ENCODE measurements at places on chromosomes 5 and 9.

DNA sequence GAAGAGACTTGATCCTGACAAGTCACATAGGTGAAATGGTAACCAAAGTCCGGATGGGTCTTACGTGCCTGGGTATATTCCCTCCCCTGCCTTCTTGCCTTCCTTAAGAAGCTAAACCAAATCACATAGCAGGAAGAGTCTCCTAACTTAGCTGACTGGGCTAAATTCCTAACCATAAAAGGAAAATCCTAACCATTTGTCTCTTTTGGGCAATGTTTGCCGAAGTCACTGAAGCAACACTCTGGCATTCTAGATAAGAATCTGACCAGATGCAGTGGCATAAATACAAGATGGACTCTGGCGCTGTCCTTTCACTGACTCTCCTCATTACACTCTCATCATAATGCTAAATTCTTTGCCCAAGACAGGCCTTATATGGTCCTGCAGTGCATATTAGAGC is 625.5 kb upstream of the RORB start:
- no peak for DNase-seq

GRCh38 chr5:43304525-43304924 is 8.7 kb downstream of the HMGCS1 start:
- no peak for DNase-seq

DNA sequence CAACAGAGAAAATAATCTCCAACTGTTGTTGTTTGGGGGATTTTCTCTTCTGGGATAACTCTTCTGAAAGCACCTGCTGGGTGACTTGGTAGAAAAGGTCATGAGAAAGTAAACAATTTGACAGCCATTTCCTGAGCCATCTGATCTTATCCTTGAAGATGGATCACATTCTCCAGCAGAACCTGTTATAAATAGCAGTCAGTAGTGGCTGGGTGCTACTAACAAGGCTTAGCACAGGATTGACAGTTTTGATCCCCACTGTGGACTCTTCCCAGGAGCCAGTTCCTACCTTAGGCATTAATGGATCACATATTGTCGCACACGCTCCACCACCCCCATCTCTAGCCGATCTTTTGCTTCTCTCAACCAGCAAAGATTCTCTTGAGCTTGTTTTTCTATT is 220.2 kb downstream of the PLK2 start:
- DNase-seq, result no peak

DNA sequence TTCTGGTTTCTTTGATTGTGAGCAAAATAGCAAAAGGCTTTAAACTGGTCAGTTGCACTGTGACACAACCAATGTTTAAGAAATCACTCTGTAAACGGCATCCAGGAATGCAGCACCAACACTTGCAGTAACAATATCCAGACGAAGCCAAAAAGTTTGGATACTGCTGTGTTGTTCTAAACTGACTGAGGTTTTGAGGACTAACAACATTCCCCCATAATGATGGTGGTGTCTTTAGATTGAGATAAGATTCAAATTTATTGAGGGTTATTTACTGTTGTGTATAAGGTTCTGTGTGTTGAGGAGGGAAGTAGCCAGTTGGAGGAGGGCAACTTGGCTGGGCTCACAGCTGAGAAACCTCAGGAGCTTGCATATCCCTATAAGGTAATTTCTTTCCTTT is 353.6 kb downstream of the BNC2 start:
- no peak for DNase-seq

DNA sequence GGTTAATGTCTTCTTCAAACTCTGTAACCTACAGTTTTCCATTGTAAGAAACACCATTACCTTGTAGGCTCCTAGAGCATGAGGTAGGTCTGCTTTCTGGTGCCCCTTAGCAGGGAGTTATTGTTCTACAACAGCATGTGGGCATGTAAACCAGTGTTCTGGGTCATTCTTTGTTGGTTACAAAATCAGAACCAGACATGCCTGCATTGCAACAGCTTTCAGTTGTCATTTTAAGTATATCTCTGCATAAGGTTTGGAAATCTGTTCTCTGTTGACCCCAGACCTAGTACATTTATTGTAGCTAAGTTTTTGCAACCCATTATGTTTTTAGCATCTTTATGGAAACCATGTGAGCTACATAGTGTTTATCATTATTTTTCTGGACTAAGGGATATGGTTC is 10.9 kb downstream of the RGMB start:
- DNase-seq, result no peak
